ENCODE measurements at places on chromosomes 16 and 17.

DNA sequence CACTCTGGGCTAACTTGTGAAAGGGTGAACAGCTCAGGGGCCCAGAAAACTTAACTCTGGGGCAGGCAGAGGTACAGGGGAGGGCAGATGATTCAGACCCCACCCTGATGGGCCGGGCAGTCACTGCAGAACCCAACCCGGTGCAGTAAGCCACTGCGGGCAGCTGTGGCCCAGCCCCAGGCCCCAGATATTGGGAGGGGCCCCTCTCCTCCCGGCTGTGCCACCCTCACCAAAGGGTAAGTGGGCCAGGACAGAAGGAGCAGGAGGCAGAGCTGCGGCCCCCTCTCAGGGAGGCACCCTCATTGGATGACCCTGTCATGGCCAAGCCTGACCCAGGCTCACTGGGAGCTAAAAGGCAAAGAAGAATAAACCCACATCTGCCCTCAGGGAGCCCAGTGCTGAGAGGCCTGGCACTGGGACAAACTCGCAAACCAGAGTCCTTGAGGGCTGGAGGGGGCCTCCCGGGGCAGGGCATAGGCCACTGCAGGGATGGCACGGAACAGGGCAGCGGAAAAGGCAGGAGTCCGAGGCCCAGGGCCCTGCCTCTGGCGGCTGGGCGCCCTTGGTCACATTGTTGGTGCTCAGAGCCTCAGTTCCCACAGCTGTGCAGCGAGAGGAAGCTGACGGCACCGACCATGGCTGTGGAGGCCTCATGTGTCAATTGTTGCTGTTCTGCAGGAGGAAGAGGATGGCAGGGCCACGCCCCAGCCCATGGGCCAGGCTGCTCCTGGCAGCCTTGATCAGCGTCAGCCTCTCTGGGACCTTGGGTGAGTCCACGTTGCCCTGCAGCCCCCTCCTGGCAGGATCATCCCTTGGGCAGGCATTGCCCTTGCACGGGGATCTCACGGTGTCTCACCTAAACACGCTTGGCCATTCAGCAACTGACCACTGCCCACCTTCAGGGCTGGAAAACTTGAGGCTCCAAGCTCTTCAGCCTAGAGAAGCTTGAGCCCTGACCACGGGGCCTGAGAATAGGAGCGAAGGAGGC, 3.1 kb downstream of the ITGB4 start:
- DNase-seq, result no peak

DNA sequence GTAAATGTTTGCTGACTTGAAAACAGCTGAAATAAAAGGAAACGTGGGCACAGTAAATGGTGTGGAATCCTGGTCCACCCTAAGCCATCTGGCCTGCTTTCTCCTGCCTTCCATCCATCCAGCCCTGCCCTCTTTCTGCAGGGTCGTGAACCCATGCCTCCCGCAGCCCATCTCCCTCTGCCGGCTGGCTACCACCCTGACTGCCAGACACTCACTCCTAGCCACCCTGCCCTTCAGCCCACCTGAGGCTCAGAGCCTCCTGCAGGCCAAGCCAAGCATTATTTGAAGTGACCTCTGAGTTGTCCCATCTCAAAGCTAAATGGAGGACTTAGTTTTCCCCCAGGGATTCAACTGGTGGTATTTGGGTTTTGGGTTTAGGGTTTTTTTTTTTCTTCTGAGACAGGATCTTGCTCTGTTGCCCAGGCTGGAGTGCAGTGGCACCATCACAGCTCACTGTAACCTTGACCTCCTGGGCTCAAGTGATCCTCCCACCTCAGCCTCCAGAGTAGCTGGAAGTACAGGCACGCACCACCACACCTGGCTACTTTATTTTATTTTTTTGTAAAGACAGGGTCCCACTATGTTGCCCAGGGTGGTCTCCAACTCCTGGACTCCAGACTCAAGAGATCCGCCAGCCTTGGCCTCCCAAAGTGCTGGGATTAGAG, 8.4 kb downstream of the ZDHHC1 start:
- no peak for DNase-seq

GRCh38 chr16:30659507-30660423, 1.5 kb downstream of the FBRS start:
- no peak for DNase-seq

DNA sequence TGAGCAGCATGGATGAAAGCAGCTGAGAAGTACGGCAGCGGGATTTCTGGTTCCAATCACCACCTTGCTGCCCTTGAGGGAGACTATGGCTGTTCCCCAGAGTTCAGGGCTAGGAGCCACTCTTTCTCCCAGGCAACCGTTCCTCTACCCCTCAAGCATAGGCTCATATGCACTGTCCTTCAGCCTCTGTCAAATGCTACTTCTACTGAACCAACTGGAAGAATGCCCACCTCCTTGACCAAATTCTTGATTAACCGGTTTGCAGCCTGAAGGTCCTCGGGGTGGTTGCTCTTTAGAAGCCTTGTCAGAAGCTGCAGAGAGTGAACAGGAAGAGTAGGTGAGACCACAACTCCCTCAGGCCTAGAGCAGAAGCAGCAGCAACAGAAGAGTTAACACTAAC, 23.8 kb downstream of the GGA2 start:
- no peak for DNase-seq

DNA sequence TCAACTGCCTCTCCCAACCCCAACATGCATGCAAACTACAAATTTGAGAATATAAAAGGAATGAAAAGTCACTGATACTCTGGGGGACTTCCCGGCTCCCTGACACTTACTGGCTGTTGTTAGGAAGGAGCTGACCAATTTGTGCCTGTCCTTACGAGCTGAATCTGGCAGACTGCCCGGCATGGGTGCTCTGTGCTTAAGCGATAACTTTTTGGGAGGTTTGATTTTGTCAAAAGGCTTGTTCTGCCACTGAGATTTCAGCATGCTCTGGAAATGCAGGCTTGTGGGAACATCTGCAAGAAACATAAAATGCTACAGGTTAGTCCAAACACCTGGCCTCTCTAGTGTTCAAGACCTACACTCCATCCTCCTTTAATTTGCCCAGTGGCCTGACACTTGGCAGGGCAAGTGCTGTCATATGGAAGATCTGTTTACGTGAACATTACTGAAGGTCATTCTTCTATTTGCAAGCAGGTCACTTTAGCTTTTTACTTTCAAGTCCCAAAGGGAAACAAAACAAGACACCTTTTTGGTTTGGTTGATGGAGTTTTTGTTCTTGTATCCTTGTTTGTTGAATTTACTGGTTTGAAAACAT, 40.6 kb downstream of the STH start:
- no peak for DNase-seq

- DNase-seq, result no peak
Observed at GRCh38 chr17:40588552-40588951, 23.3 kb upstream of the CCR7 start.

- DNase-seq, result no peak
Observed at GRCh38 chr16:1620391-1620790, 8.2 kb downstream of the CRAMP1 start.

DNA sequence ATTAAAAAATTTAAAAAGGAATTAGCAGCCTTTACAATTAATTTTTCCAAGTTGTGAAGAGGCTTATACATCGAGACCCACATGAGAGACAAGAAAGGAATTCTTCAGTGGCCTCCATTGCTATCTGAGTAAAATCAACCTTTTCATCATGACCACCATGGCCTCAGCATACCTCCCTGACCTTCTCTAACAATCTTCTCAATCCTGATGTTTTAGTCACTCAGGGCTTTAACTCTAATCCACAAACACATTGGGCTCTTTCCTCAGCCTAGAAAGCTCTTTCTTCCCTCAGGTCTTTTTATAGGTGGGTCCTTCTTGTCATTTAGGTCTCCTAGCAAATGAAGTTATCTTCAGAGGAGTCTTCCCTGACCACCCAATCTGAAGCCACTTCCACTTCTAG, 46.4 kb downstream of the SPOP start:
- DNase-seq, result no peak

GRCh38 chr17:1203967-1204291, 24.1 kb upstream of the ABR start:
- DNase-seq, result no peak

DNA sequence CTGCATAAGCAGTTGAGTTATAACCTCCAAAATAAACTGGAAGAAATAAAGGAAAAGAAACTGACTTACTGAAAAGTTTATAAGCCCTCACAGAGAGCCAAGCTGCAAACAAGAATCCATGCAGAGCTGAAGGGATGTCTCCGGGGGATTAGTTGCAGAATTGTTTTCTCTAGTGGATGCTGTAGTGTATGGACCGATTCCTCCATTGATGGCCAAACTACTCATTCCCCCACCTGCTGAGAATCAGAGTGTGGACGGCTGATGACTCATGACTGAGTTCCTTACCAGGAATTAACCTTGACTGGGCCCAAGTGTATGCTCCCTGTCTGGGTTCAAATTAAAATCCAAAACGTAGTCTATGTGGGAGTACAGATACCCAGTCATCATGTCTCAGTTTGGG, 93.9 kb upstream of the CDH8 start:
- DNase-seq, result no peak

DNA sequence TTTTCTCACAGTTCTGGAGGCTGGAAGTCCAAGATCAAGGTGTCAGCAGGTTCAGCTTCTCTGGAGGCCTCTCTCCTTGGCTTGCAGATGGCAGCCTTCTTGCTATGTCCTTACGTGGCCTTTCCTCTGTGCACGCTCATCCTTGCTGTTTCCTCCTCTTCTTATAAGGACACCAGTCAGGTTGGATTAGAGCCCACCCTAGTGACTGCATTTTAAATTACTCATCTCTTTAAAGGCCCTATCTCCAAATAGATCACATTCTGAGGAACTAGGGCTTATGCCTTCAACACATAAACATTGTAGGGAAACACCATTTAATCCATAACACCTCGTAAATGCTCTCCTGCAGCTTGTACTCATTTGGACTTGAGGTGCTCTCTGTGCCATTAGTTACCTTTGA, 36.3 kb downstream of the DHRS7C start:
- no peak for DNase-seq

GRCh38 chr17:65097110-65097509, 40.1 kb upstream of the RGS9 start:
- DNase-seq, result no peak

DNA sequence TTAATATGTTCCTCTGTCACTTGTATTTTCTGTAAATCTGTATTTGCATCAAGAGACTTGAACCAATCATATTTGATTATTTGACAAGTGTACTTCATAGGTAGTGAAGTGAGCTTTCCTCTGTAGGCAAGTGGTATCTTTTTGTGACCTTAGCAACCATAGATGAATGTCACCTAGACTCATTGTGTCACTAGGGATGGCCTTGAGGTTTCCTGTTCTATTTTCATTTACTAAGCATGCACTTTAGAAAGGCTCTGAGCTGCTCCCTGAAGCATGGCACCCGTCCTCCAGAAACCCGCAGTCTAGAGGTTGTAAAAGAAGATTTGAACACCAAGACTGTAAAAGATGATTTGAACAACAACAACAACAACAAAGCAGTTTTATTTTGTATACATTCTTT, 151.7 kb downstream of the PRKCB start:
- DNase-seq, result no peak

- peak; percentile 58 for DNase-seq
Observed at GRCh38 chr16:31427441-31428278, 500 bp downstream of the COX6A2 start.

DNA sequence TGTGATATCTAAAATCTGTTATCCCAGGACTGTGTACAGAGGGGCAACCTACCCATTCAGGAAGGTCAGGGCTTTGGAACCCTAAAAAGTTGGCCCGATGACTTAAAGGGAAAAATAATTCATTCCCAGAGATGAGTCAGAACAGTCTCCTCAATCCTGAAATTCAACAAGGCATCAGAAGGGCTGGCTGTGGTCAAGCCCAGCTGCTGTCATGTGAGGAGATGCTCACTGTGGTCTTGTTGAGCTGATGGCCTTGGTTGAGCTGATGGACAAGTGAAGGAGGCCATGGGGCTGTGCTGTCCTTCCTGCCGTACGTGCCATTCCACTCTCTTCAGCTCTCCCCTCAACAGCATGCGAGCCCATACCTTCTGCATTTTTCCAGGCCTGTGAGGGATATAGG, 20.9 kb upstream of the DRG2 start:
- DNase-seq, result no peak

GRCh38 chr16:53429221-53429943, 4.9 kb upstream of the RBL2 start:
- DNase-seq, result no peak

DNA sequence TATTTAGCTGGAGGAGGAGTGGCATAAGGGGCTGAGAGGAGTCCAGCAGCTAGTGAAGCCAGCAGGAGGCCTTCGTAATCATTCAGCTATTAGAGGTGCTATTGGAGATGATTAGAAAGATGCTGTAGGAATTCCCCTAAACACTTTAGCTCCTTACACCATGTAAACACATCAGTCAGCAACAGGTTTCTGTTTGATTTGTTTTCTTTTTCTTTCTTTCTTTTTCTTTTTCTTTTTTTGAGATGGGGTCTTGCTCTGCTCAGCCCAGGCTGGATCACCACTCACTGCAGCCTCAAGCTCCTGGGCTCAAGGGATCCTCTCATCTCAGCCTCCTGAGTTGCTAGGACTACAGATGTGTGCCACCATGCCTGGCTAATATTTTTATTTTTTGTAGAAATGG, 10.6 kb upstream of the SEPHS2 start:
- DNase-seq, result no peak

GRCh38 chr17:2803386-2803785, 7.1 kb downstream of the RAP1GAP2 start:
- DNase-seq, result no peak

- DNase-seq, result no peak
Observed at GRCh38 chr17:48487221-48487620, 43.6 kb downstream of the HOXB1 start.

DNA sequence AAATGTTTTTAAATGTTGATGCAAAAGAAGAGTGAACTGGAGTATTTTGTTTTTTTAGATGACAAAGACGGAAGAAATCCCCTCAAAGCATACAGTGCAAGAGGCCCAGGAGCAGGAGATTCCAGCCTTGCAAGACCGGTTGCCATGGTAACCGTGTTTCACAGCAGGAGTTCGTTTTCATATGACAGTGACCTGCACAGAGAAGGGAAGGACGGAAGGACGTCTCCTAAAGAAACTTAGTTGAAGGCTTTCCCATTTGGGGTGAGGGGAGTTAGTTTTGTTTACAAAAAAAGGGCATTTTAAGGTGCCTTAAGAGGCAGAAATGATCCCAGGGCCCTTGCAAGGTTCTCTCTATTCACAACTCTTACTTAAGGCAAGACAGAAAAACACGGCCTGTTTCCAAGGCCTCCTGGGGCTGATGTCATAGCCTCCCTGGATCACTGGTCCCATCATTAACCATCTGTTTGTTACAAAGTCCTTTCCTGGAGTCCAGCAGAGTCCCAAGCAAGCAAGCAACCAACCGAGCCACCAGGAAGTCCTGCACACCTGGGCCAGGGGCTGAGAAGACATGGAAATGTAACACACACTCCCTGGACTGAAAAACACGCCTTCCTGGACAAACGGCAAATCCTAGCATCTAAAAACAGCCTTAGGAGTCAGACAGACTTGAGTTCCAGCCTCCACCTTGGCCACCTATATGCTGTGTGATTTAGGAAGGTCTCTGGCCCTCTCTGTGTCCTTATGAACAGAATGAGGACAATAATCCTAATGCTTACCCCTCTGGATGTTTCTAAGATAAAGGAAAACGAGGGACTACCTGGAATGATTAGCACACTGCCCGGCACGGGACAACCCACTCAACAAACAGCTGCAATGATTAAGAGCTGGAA, 30.3 kb upstream of the RPH3AL start:
- DNase-seq, result peak; percentile 36
